ENCODE measurements at places on chromosomes 1 and 21.

DNA sequence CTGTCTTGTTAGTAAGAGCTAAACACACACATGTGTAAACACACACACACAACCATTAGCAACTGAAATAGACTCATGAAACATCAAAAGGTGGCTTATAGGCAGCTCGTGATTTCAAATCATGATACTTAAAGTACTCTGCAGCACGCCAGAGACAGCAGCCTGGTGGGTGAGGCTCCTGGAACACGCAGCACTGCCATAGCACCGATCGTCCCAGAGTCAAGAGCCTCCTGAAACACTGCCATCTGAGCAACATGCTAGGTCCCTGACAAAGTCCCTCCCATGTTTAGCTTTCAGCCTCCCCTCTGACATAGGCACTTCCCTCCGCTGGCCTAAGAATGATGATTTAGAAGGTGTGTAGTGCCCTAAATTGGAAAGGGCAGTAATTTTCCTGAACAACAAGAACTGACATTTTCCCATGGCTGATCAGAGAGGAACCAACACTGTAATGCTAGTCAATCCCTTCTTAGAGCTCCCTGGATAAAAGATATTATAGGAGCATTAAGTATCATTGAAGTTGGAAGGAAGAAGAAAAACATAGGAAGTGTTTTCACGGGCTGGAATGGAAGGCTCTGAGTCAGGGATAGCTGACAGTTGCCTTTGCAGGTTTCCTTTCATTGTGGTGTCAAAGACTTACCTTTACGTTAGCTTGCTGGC, 14.1 kb upstream of the DPT start:
- no peak for DNase-seq

DNA sequence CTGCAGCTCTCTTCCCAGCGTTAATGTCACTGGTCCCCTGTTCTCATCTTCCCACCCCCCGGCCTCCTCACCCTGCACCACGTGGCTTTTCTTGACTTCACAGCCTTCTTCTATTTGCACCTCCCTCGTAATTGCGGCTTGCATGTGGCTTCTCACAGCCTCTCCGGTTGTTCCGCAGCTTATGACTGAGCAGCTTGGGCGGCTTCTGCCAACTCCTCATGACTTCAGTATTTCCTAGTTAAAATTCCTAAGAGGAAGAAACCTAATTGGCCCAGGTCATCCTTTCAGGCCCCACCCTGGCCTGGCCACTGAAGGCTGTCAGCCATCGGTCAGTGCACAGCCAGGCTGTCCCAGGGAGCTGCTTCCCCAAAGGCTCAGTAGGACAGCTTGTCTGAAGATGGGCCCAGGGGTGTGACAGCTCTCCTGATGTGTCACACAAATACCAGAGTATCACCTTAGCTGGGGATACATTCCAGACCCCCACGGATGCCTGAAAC, 8.6 kb upstream of the RERE start:
- DNase-seq, result no peak

GRCh38 chr1:157968508-157968907, 24.9 kb upstream of the KIRREL1 start:
- DNase-seq, result no peak

DNA sequence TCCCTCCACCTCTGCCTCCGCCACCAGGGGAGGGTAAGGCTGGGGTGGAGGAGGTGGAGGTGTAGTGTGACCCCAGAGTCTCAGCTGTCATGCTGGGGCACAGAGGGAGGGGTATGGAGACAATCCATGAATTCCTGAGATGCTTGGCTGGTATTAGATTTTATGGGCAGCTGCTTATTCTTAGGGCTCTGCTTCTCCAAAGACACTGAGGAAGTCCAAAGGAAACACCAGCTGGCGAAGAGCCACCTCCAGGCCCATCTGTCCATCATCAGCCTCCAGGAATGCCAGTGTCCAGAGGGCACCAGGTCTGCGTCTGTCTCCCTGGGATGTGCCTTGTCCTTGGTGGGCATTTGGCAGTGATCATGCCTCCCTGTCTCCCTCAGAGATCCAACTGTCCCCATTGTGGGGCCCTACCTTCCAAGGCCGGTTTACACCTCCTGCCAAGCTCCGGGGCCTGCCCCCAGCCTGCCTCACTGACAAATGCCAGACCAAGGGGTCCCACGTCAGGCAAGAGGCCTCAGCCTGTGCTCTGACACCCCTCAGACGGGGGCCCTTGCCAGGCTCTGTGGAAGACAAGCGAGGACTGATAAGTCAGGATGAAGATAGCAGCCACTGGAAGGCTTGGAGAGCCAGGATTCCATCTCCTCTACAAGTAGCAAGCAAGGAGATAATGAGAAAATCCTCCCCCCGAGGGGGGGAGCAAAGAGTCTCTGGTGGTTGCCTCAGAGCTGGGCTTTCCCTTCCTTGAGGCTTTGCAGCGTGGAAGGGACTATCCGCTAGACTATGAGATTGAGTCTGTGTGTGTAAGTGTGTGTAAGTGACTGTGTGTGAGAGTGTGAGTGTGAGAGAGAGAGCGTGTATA, 1.6 kb downstream of the TNNI1 start:
- DNase-seq, result no peak

DNA sequence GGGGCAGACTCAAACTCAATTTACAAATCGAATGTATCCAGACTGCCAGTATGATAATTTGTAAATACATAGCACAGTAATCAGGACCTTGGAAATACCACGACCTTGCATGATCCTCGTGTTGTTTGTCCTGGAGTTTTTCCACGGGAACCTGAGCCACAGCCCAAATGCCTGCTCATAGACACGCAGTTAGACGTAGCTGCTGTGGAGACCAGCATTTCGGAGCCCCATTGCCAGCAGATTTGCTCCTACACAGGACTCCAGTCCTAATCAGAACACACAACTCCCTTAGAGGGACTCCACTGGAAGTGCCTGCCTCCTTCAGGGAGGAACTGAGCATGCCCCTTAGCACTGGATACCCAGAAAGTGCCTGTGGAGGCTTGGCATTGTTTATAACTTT, 163.2 kb downstream of the GALNT2 start:
- no peak for DNase-seq

GRCh38 chr21:35375115-35375514, 326.0 kb upstream of the RUNX1 start:
- DNase-seq, result no peak

DNA sequence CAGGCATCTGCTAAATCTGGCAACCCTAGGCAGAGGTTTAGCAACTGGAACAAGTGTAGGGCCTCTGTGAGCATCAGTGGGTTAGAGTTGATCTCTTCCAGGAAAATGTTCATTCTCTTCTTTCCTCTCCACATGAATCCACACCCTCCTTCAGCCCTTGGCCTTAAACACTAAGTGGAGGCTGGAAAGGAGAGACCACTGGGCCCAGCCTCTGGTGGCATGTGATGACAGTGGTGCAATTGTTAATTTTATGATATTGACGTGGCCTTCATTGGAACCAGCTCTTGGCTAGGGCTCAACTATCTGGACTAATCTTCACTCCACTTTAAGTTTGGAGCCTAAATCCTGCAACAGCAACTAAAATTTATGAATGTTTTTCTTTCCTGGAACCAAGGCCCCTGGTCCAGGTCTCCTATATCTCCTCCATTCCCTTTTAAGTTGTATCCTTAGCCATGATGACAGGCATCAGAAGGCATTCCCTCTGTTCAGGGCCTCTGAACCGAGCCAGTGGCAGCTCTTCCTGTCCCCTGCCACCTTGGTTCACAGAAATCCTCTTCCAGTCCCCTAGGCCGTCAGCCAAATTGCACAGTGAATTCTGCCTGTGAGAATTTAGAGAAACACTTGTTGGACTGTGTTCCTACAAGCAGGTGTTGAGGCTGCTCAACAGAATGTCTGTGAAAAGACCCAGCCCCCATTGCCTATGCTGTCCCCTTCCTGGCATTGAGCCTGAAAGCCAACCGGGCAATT, 132.2 kb downstream of the PSMG1 start:
- no peak for DNase-seq

DNA sequence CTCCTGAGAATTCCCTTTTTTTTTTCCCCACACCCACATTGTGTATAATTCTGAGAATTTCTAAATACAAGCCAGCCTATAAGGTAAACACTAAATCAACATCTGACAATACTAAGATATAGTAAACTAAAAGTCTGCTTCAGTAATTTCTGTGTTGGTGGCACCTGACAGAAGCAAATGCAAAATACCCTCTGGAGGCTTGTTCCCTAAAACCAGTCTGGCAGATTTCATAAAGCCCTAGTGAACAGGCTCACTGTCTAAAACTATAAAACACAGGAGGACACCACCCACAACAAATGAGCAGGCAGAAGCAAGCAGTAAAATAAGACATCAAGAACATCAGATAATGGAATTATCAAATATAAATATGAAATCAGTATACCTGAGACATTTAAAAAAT, 11.5 kb downstream of the TRIM33 start:
- no peak for DNase-seq
